ENCODE measurements at places on chromosomes 4 and X. TPM values are rescaled to one million over a fixed set of nuclear protein-coding genes. Genes with fewer than 3 reads are reported as not detected.

The RADX gene
- 1.3 TPM for total RNA-seq

The CYTL1 gene
- total RNA-seq: 0.78 TPM

The STOX2 gene
- 2.7 TPM for total RNA-seq

The HSFX4 gene
- not detected for total RNA-seq

The OSTC gene
- 72.9 TPM for total RNA-seq

The UGT8 gene
- total RNA-seq: 50.9 TPM

The SNX12 gene
- 76.1 TPM for total RNA-seq

The PABPC1L2B gene
- total RNA-seq: not detected

The ARHGAP6 gene
- total RNA-seq: 1.4 TPM

The NUDT6 gene
- total RNA-seq: 7.7 TPM

The SLC10A7 gene
- total RNA-seq: 17.0 TPM

The UCP1 gene
- total RNA-seq: not detected

The PABPC4L gene
- not detected for total RNA-seq

The CT47A1 gene
- total RNA-seq: not detected

The GPM6B gene
- 9.3 TPM for total RNA-seq

The TMSB15C gene
- 0.37 TPM for total RNA-seq

The CXCL13 gene
- total RNA-seq: 0.42 TPM

The GPR119 gene
- total RNA-seq: 0.78 TPM

The AFF2 gene
- 0.09 TPM for total RNA-seq

The PAK3 gene
- total RNA-seq: 0.95 TPM

The GAB3 gene
- total RNA-seq: 2.3 TPM

The FAM149A gene
- total RNA-seq: 15.2 TPM

The TEX11 gene
- total RNA-seq: 2.0 TPM

The PWWP3B gene
- 0.18 TPM for total RNA-seq

The CXXC4 gene
- 2.1 TPM for total RNA-seq

The DTHD1 gene
- total RNA-seq: 0.18 TPM

The UGT2B17 gene
- 647 TPM for total RNA-seq

The TMEM47 gene
- 3.8 TPM for total RNA-seq

The BMP3 gene
- 48.7 TPM for total RNA-seq

The PCDH19 gene
- 0.43 TPM for total RNA-seq

The RHOXF2B gene
- not detected for total RNA-seq

The NPY1R gene
- total RNA-seq: 6.6 TPM

The STATH gene
- total RNA-seq: not detected

The BMX gene
- total RNA-seq: 3.1 TPM

The CXCL6 gene
- 0.55 TPM for total RNA-seq

The RHOH gene
- 4.2 TPM for total RNA-seq

The MTM1 gene
- 66.6 TPM for total RNA-seq

The FMR1NB gene
- not detected for total RNA-seq

Data from left colon (tissue), 2 donors.